HT1080 (cell line): ENCODE measurements at places on chromosomes 7 and 10.
A peak's percentile ranks its signal among the peaks of the same experiment; 100 is the strongest.

- no peak for DNase-seq
These were observed 190.0 kb downstream of the KCND2 start for GRCh38 chr7:120462991-120463390.

DNA sequence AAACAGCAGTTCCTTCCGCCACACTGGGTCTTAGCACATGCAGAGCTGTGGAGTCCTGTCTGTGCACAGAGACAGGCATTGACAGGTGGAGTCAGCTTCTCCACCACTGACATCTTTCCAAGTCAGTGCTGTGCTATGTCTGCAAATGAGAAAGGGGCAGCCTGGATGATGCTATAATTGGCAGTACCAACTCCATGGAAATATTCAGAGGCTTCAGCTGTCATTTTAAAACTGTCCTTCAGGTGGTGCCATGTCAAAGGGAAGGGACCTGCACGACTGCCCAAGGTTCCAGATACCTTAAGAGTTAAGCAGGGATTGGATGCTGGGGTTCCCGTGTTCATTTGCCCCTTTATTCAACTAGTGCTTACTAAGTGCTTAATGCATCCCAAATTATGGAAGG is 258.0 kb upstream of the PRKCQ start:
- peak; percentile 18 for DNase-seq

DNA sequence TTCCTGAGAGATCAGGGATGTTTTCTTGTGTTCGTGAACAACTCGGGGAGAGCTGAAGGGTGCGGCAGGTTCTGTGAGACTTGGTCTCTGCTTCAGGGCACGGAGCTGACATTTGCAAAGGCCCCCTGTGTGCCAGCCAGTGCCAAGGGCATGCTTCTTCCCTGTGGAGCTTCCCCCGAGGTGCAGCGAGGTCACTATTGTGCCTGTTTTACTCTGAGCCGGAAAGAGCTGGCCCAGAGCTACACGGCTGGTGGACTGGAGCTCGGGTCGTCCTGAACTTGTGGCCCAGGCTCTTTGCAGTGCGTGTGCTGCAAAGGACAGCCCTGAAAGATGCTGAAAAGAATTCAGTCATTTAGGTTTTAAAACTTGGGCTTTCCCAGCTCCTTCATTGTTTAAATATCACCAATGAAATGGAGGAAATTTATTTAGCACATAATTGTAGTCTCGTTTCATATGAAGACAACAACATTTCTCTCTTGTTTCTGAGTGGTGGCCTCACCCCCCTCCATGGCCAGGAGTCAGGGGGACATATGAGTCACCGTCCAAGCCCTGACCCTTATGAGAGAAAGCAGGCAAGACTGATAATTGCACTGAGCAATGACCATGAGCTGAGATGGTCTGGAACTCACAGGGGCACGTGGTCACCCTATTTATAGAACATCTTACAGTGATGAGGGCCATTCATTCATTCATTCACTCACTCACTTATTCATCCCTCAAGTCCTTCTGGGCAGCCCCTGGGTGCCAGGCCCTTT is 102.6 kb downstream of the PTPRE start:
- DNase-seq: no peak

DNA sequence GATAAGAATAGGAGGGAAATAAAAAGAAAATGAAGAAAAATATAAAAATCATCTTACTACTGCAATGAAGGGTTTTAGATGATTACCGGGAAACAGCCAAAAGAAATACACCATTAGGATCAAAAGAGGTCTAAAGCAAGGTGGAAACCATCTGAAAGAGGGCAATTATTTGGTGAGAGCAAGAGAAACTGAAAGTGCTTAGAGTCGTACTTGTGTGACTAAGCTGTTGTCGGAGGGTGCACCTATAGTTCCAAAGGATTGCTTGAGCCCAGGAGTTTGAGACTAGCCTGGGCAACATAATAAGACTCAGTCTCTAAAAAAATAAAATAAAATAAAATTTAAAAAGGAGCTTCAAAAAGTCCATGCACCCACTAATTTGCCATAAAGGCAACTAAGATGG is 169.5 kb downstream of the DKK1 start:
- no peak for DNase-seq

DNA sequence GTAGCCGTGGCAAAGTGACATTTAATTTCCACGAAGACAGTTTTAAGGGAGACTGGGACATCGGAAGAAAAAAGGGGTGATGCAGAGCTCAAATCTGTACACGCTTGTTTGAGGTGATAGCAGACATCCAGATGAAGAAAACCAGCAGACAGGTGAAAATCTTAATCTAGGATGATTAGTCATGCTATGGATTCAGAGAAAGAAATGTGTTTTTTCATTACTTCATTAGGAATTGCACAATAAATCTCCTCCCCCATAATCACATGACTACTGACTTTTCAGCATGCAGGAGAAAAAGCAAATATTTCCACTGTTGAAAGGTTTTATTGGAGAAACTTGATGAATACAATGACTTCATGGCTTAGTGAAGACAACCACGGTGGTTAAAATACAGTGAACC is 2.5 kb downstream of the NUDT5 start:
- no peak for DNase-seq

GRCh38 chr10:95404462-95404858 is 113.7 kb upstream of the PDLIM1 start:
- DNase-seq: no peak

DNA sequence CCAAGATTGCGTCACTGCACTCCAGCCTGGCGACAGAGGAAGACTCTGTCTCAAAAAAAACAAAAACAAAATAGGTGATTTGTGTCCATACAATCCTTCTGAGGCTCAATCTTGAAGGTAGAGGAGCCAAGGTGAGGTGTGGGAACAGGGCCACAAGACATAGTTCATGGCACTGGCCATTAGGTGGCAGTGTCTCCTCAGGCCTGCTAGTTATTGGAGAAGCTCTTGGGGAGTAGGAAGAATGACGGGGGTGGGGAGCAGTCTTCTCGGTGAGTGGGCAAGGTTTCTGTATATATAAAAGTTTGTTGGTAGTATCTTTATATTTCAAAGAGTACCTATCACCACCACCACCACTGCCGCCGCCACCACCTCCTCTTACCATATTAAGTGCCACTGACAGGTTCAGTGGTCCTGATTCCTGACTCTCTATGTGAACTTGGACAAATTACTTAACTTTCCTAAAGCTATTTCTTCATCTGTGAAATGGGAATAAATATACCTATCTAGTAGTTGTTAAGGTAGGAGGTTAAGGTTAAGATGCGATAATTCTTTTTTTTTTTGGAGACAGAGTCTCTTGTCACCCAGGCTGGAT is 24.0 kb downstream of the CCSER2 start:
- peak; percentile 49 for DNase-seq

DNA sequence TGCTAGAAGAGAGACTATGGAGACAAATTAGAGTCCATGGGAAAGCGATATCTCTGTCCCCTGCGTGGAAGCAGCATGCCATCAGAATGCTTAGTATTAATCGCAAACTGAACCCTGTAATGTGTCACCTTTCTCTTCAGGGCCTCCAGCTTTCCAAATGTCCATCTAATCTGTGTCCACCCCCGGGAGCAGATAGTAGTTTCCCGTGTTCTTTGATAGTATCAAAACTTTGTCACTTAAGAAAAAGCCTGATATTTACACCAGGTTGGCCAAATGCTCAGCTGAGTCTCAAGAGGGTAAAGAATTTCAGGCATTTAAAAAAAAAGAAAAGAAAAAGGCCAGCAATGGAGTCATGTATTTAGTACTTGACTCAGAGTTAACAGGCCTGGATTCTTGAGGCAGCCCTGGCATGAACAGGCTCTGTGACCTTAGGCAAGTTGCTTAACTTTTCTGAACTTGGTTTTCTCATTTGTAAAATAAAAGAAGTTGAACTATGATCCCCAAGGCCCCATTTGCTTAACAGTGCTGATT is 10.4 kb upstream of the GSAP start:
- peak; percentile 31 for DNase-seq

DNA sequence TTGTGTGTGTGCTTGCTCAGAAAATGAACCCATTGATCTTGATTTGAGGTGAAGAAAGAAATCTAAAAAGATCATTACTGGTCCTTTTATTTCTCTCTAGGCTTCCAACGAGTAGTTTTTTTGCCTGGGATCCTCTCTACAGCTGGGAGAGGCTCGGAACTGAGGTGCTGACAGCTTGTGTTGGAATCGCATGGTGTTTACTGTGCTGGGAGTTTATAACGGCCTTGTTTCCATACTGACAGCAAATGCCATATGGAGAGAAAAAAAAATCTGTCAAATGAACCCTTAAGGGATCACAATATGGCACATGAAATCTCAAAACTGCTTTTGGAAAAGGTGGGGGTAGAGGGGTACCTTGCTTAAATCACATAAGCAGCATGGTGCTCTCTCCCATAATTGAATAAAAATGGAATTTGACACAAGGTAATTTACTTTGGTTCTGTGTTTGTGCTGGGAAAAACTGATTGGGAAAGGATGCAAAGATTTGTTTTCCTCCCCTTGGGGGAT is 165.0 kb downstream of the RGS10 start:
- no peak for DNase-seq

- no peak for DNase-seq
These were observed 163.4 kb upstream of the NFE2L3 start for GRCh38 chr7:25988640-25989039.

GRCh38 chr7:35753761-35754603 is 46.9 kb upstream of the SEPTIN7 start:
- DNase-seq: no peak

- DNase-seq: no peak
These were observed 860 bp downstream of the RPP30 start for GRCh38 chr10:90872648-90873020.
